NCI-H748 treated with DMSO at 0.1 percent for 48 hours (cell line): ENCODE measurements at places on chromosomes 11 and 22.

- no peak for DNase-seq
Measured at GRCh38 chr22:19509923-19510322, 14.3 kb downstream of the CLDN5 start.

GRCh38 chr11:10247011-10247410 lies 47.0 kb downstream of the SBF2 start:
- DNase-seq = no peak

GRCh38 chr11:133115099-133115498 lies 417.2 kb downstream of the OPCML start:
- no peak for DNase-seq

DNA sequence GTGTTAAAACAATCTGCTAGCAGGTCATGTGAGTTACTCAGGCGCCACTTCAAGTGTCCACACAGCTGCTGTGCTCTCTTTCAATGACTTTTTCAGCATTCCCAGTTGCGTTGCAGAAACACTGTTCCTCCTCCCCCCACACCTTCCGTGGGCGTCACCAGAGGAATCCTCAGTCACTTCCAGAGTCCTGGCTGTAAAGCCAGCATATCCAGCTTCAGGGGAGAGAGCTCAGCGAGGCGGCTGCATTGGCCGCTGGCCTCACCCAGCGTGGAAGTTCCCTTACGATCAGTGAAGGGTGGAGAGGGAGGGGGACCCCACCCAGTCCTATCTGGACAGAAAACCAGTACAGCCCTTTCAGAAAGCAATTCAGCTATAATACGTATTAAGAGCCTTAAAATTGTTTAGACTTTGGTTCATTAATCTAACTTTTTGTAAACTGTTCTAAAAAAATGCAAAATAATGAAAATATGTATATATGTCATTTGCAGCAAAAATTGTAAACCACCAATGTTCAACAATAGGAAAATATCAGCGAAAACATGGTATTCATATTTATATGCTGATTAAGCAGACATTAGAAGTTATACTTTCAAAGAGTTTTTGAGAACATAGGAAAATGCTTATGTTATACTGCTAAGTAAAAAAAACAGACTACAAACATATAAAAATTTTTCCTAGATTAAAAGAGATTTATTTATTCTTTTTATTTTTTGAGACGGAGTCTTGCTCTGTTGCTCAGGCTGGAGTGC lies 2.8 kb upstream of the ANO9 start:
- DNase-seq = no peak

GRCh38 chr22:44399906-44400762 lies 87.4 kb upstream of the SHISAL1 start:
- no peak for DNase-seq

DNA sequence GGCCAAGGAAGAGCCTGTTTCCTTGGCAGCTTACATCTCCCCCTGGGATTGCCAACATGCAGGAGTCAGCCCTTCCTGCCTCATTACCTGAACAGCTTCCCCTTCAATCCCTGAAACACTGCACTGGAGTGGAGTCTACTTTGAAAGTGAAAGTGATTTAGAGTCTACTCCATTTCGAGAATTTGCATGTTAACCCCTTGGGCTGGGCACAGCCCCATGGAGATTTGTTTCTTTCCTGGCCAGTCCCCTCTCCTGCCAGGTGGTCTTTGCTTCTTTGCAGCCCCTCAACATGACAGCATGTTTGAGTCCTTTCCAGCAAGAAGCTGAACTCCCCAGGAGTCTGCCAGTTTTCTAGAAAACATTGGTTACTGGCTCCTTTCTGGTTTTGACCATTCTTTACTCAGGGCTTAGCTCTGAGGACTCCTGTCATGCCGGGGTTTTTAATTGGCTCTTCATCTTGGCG lies 59.9 kb downstream of the TRAF6 start:
- DNase-seq = no peak

DNA sequence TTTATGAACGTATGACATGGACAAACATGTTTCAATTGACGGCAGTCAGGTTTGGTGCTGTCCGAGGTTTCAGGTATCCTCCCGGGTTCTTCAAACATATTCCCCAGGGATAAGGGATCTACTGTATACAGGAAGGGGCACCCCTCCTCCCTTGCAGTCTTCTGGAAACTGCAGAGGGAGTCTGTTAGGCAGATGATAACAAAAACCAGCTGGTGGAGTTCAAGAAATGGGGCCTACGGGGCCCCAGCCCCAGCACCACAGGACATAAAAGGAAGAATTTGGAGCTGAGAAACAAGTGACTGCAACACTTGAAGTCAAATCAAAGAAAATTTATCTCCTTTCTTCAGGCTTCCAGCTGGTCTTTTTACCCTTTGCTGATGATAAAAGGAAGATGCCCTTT lies 32.1 kb downstream of the SNU13 start:
- DNase-seq = no peak

- no peak for DNase-seq
Measured at GRCh38 chr11:113178381-113179070, 135.9 kb upstream of the TTC12 start.

- DNase-seq = no peak
Measured at GRCh38 chr11:120221115-120221752, 10.4 kb downstream of the OAF start.

GRCh38 chr11:111634981-111635705 lies 32.9 kb downstream of the SIK2 start:
- DNase-seq = no peak

GRCh38 chr22:25762147-25762546 lies 20.2 kb downstream of the MYO18B start:
- no peak for DNase-seq

DNA sequence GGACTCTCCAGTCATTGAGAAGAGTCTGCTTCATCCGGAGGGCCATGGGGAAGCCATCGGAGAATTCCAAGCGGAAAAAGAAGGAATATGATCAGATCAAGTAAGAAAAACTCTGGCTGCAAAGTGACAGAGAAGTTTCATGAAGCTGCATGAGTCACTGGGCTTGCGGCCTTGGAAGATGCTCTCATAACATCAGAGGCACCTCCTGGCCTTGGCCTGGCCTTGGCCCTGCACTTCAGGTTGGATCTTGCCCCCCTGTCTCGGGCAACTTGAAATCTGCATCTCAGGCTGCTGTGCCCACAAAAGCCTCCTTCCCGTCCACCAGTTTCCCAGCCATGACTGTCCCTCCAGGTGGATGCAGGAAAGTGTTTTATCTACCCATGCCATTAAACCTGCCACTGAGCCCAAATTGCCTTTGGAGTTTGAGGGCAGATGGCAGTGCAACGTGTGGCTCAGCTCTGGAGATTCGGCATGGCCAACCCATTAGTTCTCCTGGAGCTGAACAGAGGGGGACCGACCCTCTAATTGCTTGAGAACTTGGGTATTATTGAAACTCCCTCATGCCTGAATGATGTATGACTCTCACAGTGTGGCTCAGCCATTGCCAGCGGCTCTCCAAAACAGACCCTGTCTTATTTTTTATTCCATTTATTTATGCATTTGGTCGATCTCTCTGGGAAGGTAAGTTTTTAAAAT lies 66.7 kb downstream of the SEZ6L start:
- DNase-seq = no peak

DNA sequence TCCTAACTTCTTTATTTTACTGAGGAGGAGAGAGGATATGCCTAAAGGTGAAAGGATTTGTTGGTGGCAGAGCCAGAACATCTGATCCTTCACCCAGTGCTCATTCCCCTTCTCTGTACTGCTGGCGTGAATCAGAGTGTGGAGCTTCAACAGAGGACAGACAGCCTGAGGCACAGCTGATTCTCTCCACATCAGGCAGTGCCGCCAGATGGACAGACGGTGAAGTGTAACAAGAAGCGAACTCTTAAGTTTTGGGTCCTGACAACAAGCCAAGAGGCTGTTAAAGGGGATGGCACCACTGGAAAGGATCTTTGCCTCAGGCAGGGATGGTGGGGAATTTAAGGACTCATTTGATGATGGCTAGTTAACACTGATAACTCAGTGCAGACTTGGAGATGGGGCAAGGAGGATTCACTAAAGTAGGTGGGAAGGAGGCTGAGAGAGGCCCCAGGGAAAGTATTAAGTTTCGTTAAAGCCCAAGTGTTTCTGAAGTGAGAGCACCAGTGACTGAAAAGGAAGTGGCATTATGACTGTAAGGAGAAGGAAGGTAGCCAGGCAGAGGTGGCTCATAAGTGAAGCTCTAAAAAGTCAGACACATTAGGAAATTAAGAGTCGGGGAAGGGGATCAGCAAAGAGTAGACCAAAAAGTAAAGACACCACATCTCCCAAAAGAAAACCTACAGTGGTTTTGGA lies 81.3 kb downstream of the CLPB start:
- DNase-seq = no peak

GRCh38 chr11:18243783-18244362 lies 4.6 kb downstream of the SAA2 start:
- DNase-seq = peak; percentile 70

DNA sequence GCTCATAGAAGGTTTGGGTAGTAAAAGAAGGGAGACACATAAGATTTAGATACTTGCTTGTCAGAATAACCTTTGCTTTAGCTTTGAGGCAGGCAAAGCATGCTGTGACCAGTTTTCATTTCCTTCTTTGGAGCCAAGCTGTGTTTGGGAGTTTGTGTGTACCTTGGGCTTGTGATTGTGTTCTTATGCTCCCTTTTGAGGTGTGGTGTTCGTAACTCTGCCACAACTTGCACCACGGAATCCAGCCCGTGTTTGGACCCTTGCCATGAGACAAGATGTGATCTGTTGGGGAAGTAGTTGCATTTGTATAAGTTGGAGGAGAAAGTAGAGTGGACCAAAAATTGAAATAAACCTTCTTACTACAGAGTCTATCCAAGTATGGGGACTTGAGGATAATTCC lies 34.0 kb downstream of the BMAL1 start:
- DNase-seq = no peak

- no peak for DNase-seq
Measured at GRCh38 chr22:23884140-23884539, 10.0 kb upstream of the MIF start.

GRCh38 chr11:111730871-111731591 lies 35.2 kb downstream of the PPP2R1B start:
- DNase-seq = peak; percentile 12

- no peak for DNase-seq
Measured at GRCh38 chr11:76891793-76892192, 31.1 kb downstream of the ACER3 start.

DNA sequence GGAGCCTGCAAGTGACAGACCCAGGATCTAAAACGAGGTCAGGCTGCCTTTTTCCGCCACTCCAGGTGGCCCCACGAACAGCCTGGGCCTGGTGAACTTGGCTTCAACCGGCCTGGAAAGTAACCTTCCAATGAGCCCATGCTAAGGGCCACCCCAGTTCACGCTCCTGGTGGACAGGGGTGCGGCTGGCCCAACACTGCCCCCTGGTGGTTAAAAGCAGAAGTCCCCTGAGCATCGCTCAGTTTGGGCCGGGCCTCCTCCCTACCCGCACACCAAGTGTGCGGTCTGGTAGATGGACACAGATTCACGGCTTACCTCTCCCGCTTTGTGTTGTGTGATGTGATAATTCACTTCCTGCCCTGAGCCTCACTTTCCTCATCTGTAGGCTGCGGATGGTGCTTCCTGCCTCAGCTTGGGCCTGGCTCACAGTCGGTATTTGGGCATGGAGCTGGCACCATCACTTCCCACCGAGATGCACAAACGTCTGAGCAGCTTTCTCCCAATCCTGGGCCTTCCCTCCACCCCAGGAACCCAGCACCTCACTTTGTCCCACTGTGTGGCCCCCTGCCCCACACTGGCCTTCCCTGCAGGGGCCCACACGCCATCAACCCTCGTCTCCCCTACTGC lies 13.7 kb upstream of the SEC14L3 start:
- DNase-seq = no peak

- no peak for DNase-seq
Measured at GRCh38 chr11:80074837-80075236, 634.0 kb upstream of the TENM4 start.

GRCh38 chr11:34650528-34650927 lies 29.6 kb downstream of the EHF start:
- DNase-seq = no peak

- DNase-seq = no peak
Measured at GRCh38 chr11:35143297-35144135, 4.5 kb downstream of the CD44 start.

DNA sequence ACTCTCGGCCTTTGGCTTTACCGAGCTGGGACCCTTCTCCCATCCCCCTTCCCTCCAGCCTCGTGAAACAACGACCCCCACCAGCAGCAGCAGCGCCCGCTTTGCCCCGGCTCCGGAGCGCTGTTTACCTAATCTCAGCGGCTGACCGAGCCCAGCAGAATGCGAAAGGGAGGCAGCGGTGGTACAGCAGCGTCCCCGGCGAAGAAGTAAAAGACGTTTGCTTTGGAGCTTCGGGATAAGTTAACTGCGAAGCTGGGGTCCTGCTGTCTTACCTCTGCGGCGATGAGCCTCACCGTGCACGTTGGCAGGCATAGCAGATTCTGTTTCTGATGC lies 2.0 kb upstream of the LARGE1 start:
- DNase-seq = no peak

DNA sequence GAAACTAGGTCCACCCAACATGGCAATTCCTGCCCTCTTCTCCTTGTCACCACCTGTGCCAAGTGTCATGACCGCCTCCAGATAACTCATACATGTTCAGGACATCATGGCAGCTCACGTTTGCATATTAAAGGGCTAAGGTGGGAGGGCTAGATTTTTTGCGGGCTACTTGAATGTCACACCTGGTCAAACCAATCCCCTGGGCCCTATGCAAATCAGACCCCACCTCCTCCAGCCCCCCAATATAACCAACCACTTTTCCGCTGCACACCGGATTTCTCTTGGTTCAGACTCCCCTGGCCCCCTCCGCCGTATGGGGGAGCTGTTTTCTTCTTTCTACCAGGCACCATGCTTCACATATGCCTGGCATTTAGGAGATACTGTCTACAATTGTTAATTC lies 12.6 kb downstream of the UPB1 start:
- no peak for DNase-seq

- DNase-seq = no peak
Measured at GRCh38 chr11:11992257-11993212, 15.9 kb downstream of the DKK3 start.

DNA sequence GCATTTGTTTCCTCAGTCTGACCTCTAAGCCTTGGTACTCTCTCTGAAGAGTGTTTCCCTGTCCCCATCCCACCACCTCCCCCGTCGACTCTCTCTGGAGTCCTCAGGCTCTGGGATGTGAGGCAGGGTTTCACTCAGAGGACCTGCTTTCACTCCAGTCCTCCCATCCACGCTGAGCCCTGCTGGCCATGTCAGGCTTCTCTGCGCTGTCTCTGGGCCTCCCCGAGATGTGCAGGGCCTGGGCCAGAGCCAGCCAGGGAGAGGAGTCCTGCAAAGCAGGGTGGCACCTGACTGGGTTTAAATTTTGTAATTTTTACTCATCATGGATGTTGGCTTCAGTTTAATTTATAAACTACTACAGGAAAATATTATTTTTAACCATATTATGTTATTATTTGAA lies 3.3 kb downstream of the SCGB2A2 start:
- no peak for DNase-seq

- DNase-seq = no peak
Measured at GRCh38 chr22:45127866-45128265, 35.9 kb upstream of the NUP50 start.
